GM04504 (cell line): ENCODE measurements at places on chromosomes 16 and 17.

DNA sequence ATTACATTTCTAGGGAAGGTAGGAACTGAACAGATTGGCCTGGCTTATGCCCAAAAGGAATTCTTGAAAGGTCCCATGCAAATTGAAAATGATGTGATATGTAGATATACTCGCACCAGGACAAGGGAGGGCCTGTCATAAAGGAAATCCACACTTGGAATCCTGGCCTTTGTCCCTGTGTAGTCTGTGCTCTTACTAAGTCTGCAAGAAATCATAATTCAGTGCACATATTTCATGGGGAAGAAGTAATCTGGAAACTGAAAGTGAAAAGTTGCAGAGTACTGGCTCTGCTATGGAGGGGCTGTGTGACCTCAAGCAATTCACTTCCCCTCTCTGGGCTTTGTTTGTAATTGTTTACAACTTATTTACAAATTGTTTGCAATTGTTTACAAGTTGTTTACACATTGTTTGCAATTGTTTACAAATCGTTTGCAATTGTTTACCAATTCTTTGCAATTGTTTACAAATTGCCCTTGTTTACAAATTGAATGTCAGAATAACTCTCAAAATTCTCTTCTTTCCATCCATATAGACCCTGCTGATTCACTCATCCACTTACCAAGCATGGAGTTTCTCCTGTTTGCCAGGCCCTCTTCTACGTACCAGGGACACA lies 12.9 kb downstream of the SCNN1G start:
- DNase-seq = no peak

GRCh38 chr16:3131755-3132377 lies 3.0 kb upstream of the ZNF213 start:
- no peak for DNase-seq

GRCh38 chr17:78143214-78144146 lies 2.7 kb upstream of the C17orf99 start:
- no peak for DNase-seq

GRCh38 chr17:17156511-17156910 lies 49.6 kb downstream of the PLD6 start:
- DNase-seq = no peak

GRCh38 chr17:21233581-21234347 lies 19.4 kb downstream of the NATD1 start:
- DNase-seq = no peak

DNA sequence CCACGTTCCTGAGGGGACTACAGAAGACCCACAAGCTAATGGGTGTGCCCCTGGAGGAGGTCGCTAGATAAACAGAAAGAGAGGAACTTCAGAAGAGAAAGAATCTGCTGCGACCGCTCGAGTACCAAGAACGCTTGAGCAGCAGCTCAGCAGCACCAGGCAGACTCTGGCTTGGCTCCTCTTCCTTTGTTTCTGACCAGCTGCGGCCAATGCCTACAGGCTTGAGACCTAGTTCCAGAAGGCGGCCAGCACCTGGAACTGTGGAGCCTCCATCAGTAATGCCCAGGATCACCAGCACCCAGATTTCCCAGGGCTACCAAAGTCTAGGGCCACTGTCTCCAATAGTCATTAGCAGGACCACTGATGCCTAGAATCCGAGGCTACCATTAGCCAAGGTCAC lies 26.0 kb upstream of the GOSR2 start:
- DNase-seq = no peak

DNA sequence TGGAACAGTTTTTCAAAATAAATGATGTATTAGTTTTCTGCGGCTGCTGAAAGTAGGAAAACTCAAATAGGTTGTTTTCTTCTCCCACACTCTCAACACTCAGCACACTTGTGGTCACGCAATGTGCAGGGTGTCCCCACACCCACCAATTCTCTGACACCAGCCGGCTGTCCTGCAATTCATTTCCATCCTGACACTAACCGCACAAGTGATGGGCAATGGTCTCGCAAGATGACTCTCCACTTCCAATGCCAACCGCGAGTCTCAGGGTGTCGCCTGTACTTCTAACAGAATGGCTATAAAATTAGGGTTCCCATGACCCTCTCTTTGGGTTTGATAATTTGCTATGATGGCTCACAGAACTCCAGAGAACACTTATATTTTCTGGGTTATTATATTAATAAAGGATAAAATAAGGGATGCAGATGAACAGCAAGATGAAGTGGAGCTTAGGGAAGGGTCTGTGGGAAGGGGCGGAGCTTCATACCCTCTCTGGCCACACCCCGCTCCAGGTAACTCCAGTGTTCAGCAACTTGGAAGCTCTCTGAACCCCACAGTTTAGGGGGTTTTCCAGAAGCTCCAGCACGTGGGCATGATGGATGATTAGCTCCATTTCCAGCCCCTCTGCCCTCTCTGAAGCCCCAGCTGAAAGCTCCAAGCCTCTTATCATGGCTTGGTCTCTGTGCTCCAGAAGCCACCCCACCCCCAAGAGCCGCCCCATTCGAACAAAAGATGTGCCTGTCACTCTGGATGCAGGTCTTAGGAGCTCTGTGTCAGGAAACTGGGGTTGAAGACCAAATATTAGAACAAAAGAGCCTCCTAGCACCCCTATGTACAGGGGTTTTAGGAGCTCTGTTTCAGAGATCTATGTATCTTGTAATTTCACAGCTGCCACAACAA lies 19.8 kb downstream of the TAF1C start:
- no peak for DNase-seq

DNA sequence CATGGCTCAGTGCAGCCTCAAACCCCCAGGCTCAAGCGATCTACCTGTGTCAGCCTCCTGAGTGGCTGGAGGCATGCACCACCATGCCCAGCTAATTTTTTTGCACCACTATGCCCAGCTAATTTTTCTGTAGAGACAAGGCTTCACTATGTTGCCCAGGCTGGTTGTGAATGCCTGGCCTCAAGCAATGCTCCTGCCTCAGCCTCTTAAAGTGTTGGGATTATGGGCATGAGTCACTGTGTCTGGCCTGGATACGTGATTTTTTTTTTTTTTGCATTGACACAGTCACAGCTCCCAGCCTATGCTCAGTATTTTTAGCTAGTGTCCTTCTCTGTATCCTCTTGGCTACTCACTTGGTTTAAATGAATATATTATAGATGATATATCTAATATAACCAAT lies 377.0 kb upstream of the TNRC6C start:
- peak; percentile 32 for DNase-seq

- DNase-seq = no peak
These were observed 1.2 kb downstream of the STAT3 start for GRCh38 chr17:42386777-42387657.

DNA sequence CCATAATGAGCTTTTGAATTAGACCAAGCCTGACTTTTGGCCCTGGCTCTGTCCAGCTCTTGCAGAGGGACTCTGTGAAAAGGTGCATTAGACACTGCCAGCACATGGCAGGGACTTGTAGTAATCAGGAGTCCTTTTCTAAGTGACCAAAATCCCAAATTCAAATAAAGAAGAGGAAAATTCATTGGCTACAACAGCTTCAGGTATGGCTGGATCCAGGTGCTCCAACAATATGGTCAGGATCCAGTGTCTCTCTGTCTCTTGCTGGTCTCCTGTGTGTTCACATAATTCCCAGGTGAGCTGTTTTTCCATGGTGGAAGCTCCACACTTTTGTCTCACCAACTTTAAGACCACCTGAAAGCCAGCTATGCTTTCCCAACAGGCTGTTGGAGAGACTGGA lies 358.8 kb upstream of the TNRC6C start:
- no peak for DNase-seq

DNA sequence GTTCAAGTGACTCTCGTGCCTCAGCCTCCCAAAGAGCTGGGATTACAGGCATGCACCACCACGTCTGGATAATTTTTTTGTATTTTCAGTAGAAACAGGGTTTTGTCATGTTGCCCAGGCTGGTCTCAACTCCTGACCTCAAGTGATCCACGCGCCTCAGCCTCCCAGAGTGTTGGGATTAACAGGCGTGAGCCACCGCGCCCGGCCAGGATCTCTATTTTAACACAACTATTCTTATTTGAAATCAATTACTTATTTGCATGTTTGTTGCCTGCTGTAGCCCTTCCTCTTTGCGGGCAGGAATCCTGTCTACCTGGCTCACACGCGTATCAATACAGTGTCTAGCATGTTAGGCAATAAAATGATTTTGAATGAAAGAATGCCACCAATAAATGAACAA lies 818 bp upstream of the CNEP1R1 start:
- DNase-seq = no peak

DNA sequence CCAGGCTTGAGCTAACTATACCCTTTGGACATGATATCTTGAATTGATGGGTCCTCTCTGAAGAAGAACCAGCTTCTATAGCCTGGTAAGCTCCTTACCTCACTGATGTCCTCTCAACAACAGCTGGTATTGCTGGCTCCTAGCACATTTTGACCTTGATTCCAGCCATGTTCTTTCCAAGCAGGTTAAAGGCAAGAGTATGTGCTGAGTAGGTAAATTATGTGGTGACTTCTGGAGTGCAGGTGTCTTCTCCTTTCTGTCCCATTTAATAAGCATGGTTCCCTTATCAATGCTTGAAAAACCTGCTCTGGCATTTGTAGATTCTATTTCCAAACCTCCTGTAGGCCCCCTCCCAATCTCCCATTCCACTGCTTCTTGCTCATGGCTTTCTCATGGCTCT lies 300.1 kb downstream of the UTP18 start:
- no peak for DNase-seq

GRCh38 chr17:31591924-31592323 lies 200.4 kb downstream of the RAB11FIP4 start:
- no peak for DNase-seq

DNA sequence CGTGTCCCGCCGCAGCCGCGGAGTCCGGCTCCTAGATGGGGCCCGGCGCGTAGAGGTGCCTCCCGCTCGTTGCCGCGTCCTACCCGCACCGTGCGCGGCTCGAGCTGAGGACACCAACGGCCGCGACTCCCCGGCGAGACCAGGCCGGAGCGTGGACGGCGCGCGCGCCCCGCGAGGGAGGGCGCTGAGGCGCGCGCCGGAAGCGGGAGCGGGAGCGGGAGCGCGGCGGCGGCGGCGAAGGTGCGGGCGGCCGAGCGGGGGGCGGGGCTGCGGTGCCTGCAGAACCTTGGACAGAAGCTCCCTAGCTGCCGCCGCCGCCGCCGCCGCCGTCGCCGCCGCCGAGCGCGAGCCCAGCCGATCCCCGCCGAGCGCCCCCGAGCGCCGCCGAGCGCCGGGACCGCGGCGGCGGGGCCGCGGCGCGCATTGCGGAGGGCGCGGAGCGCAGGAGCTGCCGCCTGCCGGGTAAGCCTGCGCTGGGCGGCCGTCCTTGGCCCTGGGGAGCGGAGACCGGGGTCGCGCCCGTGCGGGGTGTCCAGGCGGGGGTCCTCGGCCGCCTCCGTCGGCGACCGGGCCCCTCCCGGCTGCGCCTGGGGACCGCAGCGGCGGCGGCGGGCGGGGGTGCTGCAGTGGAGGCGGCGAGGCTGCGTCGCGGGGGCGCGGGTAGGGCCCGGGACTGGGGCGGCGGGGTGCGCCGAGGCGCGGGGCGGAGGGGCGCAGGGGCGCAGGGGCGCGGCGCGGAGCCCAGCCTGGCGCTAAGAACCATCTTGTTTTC lies at the start of gene CDK5R1:
CDK5R1 (plus strand) TSS at position 293 of the 772 bp plus-strand sequence. CDS start 628 bp downstream, outside the sequence.
- no peak for DNase-seq

DNA sequence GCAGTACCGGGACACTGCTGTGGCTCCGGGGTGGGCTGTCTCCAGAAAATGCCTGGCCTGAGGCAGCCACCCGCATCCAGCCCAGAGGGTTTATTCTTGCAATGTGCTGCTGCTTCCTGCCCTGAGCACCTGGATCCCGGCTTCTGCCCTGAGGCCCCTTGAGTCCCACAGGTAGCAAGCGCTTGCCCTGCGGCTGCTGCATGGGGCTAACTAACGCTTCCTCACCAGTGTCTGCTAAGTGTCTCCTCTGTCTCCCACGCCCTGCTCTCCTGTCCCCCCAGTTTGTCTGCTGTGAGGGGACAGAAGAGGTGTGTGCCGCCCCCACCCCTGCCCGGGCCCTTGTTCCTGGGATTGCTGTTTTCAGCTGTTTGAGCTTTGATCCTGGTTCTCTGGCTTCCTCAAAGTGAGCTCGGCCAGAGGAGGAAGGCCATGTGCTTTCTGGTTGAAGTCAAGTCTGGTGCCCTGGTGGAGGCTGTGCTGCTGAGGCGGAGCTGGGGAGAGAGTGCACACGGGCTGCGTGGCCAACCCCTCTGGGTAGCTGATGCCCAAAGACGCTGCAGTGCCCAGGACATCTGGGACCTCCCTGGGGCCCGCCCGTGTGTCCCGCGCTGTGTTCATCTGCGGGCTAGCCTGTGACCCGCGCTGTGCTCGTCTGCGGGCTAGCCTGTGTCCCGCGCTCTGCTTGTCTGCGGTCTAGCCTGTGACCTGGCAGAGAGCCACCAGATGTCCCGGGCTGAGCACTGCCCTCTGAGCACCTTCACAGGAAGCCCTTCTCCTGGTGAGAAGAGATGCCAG lies 12.9 kb downstream of the STH start:
- no peak for DNase-seq

DNA sequence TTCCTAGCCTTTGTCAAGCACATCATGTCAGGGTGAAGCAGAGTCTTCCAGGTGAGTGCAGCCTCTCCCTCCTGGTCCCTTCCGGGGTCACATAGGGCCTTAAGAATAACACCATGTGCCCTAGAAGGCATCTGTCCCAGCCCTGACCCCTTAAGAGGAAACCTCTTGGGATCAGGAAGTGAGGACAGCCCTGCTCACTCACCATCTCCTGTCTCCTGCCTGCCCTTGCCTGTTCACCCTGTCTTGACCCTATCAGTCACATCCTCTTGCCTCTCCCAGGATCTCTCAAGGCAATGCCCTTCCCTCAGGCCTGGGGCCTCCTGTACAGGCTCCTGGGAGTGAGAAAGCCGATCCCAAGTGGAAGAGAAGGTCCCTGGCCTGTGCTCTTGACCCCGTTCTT lies 13.9 kb downstream of the MYL4 start:
- DNase-seq = no peak

- no peak for DNase-seq
These were observed 151.3 kb upstream of the IRX3 start for GRCh38 chr16:54437921-54438320.

GRCh38 chr17:35866341-35866950 lies 2.2 kb downstream of the HEATR9 start:
- peak; percentile 6 for DNase-seq

GRCh38 chr17:47072886-47073285 lies 93.8 kb upstream of the RPRML start:
- DNase-seq = peak; percentile 56
